ENCODE measurements at places on chromosomes 16 and 17.
A peak's percentile ranks its signal among the peaks of the same experiment; 100 is the strongest.

DNA sequence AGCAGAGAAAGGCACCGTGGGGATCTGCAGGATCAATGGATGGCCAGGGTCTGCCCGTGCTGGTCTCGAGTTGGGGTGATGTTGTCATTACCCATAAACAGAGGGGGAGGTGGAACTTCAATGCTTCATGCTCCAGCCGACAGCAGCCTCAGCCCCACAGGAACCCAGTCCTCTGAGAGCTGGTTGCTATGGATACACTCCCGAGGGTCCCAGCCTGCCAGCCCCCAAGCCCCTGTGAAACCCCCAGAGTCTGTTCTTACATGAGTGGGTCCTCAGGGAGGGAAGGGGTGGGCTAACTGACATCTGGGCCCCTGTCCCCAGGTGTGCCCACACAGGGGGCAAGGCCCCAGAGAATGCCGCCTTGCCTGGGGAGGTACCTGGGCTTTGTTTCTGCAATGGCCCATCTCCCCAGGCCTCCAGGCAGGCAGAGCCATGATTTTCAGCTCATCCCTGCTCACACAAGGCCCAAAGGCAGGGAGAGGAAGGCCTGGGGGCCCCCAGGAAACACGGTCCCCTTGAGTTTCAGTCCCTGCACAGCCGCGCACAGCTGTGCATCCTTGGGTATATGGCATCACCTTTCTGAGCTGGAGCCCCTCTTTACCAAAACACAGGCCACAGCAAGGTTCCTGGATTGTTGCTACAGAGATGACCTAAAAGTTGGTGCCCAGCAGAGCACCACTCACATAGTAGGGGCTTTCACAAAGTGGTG, 223.7 kb downstream of the ZNF423 start:
- DNase-seq, result no peak

GRCh38 chr16:1486551-1487390, 2.0 kb downstream of the PTX4 start:
- DNase-seq, result no peak

GRCh38 chr17:12421646-12422306, 243.9 kb upstream of the MYOCD start:
- no peak for DNase-seq

GRCh38 chr17:17853811-17854447, 17.1 kb upstream of the SREBF1 start:
- DNase-seq, result no peak

DNA sequence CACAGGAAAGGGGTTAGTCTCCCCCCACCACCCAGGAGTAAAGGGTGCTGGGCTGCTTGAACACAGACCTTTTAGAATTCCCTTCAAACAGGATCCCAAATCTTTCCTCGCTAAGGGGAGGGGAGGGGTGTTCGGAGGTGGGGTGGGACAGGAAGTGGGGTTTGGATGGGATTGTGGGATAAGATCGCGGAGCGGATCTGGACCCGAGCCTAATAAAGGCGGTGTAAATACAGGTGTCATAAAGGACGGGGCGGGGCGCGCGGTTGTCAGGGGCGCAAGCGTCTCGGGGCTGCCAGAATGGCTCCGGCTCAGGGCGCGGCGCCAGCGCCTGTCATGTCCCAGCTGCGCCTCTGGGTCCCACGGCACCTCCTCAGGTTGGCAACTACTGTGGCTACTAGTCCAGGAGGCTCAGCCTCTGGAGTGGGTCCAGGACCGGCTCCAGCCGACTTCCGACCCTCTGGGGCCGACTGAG, 59.8 kb upstream of the FBXO47 start:
- DNase-seq, result peak; percentile 78

DNA sequence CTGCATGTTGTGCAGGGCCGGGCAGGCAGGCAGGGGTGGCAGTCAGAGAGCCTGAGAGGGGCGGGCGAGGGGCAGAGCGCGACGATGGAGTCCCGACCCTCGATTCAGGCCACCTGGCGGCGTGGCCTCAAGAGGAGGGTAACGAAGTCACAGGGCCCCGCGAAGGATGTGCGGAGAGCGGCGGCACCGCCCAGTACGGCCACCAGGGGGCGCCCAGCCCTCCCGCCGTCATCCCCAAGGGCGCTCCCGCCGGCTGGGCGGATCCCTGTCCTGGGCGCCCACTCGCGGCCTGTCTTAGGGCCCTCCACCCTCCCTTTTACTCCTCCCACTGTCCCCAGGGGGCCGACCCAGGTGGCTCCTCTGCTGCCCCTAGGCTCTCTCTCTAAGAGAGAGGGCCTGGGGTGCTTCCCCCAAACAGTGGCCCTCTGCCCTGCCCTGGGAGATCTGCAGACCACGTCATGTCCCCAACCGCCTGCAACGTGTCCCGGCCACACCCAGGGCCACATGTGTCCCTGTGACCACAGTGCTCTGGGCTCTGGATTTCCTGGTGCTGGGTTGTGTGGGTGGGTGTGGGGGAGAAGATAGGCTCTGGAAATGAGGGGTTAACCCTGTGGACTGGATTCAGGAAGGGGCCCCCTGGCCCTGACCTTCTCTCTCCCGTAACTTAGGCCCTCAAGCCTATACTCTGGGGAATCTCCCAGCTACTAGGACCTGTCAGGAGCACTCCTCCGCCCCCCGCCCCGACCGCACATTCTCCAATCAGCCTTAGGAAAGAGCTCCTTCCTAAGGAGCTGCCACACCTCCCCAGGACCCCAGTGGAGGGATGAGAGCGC, 5.9 kb downstream of the DPEP2 start:
- DNase-seq, result peak; percentile 77

DNA sequence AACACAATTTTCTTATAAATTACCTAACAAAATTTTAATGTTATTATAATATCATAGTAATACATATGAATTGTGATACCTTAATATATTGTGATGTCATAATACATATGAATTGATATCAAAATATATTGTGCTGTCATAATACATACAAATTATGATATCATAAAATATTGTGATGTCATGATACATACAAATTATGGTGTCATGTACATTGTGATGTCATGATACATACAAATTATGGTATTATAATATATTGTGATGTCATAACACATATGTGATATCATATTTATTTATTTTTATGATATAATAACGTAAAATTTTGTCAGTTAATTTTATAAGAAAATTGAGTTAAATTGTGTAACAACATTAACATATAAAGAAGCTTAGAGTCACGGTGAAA, 1927.2 kb downstream of the TP53TG3F start:
- no peak for DNase-seq

GRCh38 chr17:59353936-59354755, 22.7 kb downstream of the YPEL2 start:
- DNase-seq, result no peak

DNA sequence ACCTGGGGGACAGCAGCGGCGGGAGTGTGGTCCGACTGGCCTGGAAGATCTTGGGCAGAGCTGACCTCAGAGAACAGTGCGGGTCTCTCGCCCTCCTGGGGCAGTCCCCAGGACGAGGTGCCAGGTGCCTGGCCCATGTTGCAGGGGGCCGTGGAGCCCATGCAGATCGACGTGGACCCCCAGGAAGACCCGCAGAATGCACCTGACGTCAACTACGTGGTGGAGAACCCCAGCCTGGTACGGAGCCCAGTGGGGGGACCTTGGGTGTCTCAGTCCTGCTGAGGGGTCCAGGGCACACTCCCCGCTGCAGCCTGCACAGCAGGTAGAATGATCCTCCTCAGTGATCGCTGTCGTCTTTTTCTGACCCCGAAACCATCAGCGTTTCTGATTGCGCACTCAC, 1.4 kb downstream of the GPS1 start:
- DNase-seq, result no peak

- no peak for DNase-seq
Observed at GRCh38 chr17:31623990-31624389, 232.5 kb downstream of the RAB11FIP4 start.

GRCh38 chr16:63361032-63361624, 1324.9 kb upstream of the CDH8 start:
- DNase-seq, result peak; percentile 59

GRCh38 chr17:50347117-50347893, 1.4 kb downstream of the XYLT2 start:
- no peak for DNase-seq

DNA sequence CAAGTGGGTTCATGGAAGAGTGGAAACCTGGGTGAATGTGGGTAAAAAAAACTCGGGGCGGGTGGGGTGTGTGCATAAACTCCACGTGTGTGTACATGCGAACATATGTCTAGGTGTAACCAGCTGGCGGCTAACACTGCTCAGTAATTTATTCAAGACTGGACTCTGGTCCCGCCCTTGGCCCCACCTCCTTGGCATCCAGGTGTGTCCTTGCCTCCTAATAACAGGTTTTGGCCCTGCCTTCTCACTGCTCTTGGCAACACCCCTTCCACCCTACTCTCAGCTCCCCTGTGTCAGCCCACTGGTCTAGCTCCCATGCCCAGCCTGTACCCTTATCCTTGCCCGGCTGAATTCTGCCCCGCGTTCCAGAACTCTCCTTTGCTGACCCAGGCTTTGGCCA, 8.3 kb downstream of the FLII start:
- DNase-seq, result peak; percentile 96

DNA sequence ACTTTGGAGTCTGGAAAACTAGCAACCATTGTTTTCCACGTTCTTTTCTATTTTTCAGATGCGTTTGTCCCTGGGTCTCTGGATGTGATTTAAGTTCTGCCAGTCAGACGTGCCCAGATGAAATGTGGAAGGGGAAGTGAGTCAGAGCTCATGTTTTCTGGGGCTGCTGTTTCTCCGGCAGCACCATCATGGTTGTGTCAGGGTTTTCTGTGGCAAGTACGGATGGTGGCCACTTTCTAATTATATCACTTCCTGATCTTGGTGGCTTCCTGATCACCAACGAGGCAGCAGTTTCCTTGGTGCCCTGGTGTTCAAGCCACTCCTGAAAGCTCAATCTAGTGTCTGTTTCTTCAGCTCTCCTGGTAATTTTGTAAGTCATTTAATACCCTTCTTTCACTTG, 31.4 kb upstream of the PMFBP1 start:
- no peak for DNase-seq

DNA sequence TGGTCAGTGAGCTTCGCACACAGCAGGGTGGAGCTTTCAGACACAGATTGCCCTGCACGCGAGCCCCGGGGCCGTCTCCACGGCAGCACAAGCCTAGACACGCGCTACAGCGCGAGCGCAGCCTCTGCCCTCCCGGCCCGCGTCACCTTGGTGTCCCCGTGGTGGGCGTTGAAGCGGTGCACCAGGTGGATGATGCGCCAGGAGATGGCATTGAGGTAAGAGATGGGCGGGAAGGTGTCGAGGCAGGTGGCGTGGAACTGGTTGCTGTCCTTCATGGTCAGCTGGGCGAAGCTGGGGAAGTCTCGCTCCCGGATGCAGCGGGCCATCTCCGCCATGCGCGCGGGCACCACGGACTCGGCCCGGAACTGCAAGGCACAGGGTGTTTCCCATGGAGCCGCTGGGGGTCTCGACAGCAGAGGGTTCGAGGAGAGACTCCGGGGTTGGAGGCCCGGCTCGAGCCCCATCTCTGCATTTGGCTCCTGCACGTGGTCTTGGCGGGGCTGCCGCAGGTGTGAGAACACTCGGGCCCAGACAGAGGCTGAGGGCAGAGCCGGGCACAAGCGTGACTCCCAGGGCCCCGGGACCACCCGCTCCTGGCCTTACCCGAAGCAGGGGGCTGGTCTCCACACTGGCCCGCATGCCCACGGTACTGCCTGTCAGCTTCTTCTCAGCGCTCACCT, 4.3 kb upstream of the CYBA start:
- DNase-seq, result no peak

DNA sequence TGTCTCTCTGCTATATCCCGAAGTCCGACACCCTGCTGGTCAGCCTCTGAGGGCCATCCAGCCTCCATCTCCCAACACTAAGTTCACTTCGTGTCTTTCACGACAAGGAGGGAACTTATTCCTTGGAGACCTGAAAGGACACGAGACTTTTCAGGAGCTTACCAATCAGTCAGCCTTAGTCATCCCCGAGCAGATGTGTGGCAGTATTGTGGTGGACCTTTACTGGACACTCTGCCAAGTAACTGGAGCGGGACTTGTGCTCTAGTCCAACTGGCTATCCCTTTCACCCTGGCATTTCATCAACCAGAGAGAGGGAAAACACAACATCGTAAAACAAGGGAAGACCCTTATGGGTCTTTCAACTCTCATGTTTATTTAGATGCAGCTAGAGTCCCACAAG, 87.1 kb downstream of the EMP2 start:
- DNase-seq, result no peak

DNA sequence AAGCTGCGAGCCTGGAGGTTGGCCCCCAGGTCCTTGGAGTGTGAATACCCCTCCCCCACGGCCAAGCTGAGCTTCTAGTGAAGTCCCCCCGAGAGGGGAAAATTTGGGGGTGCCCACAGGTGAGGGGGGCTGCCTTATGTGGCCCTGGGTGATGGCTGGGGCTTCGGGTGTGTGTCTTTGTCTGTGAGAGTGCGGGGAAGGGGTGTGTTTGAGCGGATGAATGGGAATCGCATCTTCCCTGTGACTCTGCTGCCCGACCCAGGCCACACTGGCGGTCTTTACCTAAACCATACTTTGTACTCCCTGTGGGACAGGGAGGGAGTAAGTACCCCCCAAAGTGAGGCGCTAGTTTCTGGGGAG, 1.3 kb downstream of the SBK1 start:
- DNase-seq, result no peak

- DNase-seq, result no peak
Observed at GRCh38 chr17:74637265-74637664, 13.7 kb upstream of the CD300E start.

- DNase-seq, result no peak
Observed at GRCh38 chr16:77995843-77996455, 26.4 kb upstream of the CLEC3A start.

DNA sequence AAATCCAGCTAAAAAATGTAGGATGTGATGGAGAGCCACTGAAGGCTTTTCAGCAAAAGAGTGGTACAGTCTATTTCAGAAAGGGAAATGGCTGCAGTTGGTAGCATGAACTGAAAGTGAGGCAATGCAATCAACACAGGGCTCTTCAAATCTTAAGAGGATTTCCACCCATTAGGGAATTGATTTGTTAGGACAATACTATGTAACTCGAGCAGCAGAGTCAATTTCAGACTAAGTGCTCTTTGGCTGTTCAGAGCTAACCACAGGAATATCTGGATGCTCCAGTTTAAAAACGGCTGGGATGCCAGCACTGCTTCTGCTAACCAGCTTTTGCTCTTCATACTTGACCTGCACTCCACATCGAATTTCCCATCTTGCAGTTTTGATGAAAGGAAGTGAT, 24.6 kb downstream of the CACNG1 start:
- DNase-seq, result no peak

DNA sequence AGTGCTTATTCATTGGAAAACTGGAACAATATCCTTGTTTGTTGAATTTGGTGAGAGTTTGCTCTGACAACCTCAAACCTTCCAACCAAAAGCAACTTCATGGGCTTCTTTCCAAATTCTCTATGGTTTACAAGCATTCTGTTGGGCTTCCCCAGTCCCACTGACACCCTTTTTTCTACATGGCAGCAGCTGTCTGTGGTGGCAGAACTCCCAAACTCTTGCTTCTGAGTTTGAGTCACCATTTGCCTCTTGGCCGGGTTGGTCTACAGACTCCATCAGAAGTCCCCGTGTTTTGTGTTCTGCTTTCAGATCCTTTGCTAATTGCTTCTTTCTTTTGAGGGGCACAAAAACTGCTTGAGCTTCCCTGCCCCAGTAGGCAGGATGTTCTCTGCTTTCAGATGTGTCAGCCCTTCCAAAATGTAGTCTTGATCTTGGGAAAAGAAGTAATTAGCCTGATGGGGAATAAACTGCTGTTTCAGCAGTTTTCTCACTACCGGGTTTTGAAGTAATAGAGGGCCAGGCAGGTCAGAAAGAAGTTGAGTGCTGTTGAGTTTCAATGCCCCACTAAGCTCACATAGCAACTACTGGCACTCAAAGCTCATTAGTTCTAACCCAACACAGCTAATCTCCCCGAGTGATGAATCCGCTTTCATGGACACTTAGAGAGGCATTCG, 80.7 kb downstream of the HS3ST3A1 start:
- DNase-seq, result no peak
